ENCODE measurements at places on chromosomes 5 and 9.

- no peak for DNase-seq
Measured at GRCh38 chr9:97771641-97772040, 74.5 kb upstream of the XPA start.

GRCh38 chr5:132677191-132677590 is 3.4 kb downstream of the IL4 start:
- DNase-seq: peak; percentile 78

DNA sequence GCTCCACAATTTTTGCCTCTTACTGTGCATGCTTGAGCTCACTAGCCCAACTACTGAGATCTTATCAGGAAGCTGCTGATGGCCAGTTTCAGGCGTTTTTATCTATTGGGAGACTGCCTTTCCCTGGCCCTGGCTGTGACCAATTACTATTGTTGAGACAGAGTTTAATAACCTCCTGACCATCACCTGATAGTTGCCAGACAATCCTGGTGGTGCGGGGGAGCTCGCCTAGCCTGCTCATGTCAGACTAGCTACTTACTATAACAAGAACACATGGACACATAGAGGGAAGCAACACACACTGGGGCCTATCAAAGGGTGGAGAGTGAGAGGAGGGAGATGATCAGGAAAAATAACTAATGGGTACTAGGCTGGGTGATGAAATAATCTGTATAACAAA is 13.0 kb upstream of the OXCT1 start:
- no peak for DNase-seq

GRCh38 chr5:67643536-67643935 is 446.9 kb upstream of the CD180 start:
- DNase-seq: no peak

- DNase-seq: no peak
Measured at GRCh38 chr5:143063175-143063970, 293.2 kb downstream of the ARHGAP26 start.

DNA sequence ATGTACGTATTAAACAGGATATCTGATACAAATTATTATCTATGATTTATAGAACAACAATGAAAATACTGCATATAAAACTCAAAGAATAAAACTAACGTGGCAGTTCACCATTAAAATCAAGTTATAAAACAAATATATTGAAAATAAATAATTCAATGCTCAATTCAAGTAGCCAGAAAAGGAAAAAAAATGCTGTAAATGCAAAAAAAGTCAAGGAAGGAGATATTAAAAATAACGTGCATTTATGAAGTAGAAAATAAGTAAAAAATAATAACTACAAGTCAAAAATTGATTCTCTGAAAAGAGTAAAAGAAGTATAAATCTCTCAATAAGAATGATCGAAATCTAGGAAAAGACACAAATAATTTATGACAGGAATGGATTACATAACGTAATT is 460.5 kb upstream of the CD180 start:
- DNase-seq: no peak

GRCh38 chr9:4119778-4120554 is 179.9 kb downstream of the GLIS3 start:
- no peak for DNase-seq

GRCh38 chr5:140978260-140978659 is 12.0 kb downstream of the PCDHAC2 start:
- DNase-seq: no peak

DNA sequence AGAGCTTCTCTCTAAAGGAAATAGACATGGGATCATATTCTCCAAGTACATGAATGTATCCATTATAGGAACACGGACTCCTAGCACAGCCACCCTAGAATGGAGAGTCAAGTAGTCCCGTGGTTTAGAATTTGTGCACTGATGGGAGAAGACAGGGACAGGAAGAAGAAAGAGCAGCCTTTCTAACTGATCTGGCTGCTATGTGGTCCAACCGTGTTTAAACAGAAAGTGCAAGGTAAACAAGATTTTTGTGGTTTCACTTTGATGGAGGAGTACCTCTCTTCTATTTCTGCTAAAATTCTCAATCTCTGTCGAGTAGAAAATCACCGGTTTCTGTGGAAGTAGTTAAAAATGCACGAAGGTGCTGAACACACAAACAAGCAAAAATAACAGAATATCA is 171.3 kb downstream of the ST8SIA4 start:
- no peak for DNase-seq

DNA sequence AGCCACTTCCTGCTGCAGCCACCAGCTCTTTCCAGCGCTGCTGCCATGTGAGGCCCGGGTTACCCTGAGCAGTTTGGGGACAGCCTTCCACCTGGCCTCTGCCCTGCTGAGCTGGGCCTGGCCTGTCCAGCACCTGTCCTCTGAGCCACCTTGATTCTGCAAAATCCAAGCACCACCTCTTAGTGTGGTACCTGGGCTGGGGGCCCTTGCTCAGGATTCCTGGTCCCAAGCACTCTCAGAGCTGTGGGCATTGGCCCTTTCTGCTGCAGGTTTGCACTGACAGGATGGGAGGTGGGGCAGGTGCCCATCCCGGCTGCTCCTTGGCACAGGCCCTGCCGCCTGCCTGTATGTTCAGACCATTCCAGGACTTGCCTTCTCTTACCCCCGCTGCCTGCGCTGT is 309.2 kb upstream of the IRX4 start:
- DNase-seq: no peak

DNA sequence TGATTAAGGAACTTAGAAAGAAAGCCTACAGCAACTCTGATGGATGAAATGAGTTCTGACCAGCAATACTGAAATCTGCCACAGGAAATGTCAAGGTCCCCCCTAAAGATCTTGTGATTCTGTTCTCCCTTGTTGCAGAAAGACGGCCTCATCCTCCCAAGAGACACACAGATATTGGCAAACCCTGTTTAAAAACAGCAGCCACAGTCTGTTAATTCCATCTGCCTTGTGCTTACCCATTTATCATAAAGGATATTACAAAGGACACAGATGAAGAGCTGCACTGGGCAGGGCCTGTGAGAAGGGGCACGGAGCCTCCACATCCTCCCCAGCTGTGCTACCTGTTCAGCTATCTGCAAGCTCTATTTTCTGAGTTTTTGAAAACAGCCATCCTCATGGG is 15.2 kb downstream of the RAPGEF1 start:
- no peak for DNase-seq

DNA sequence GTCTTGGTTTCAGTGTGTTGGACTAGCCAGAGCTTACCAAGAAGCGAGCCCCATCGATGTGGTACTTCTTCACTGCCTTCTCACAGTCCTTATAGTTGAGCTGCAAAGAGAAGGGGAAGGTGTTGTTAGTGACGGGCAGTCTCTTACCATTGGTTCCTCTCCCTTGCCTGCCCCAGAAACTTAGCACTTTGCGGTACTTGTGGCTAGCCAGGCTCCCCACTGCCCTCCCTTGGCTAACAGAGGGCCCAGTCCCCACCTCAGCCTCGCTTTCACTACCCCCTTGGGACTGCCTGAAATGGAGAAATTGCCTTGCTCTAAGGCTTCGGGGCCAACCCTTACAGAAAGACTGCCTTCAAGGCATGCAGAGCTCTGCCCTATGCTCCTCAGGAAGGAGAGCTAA is 4.3 kb downstream of the LCP2 start:
- DNase-seq: no peak

DNA sequence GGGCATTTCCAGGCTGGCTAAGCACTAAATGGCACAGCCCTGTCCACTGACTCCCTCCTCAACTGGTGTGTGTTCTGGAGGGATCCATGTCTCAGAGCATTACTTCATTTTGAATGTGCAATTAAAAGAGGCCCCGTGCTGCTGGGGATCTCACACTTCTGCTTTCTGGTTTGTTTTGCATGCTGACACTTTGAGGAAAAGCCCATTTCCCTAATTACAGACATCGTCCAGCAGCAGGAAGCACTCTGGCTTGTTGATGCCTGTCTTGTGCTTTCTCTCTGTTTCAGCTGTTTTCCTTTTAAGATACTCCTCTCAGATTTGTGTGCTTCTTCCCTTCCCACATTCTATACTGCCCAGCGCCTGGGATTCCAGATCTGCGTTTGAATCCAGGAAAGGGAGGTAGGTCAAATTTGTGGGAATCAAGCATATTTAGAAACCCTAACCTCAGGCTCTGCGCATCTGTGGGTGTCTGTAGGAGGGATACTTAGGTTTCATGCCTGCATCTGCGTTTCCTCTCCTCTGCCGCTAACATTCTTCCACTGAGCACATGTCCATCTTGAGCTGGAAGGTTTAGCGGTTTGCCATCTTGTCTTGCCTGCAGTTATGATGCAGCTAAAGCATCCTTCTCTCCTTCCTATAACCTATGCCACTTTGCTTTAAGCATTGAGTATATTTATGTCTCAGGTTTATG is 25.7 kb downstream of the SYK start:
- no peak for DNase-seq

All from GM04504 (cell line).